CD4-positive, alpha-beta T cell treated with Interleukin-15 for 1 hour (primary cell): ENCODE measurements at places on chromosomes 2 and 18.

GRCh38 chr18:3675446-3675845, 225.5 kb downstream of the TGIF1 start:
- DNase-seq: no peak

DNA sequence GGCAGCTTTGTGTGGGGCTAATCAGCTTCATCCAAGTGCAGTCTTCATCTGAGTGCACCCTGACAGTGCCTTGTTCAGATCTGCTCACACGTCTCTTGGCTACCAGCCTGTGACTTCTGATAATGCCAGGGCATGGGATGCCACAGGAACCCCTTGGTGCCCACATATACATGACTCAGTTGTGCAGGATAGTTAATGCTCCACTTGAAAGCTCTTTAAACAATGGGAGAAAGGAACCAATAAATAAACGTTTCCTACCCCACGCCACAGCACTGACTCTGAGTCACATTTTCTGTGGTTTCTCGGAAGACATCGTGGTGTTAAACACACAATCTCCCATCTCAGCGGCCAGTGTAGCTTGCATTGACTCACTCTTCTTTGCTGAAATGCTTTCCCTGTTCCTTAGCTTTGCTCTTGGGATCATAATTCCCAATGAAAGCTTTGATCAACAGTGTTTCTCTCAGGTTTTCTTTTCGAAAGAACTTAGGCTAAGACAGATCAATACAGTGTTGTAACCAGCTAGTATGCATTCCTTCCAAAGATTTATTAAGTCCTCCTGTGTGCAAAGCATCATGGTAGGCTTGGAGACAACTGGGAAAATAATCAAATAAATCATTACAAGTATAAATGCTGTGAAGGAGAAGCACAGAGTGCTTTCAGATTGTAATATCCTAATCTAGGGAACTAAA, 142.0 kb downstream of the COPS8 start:
- DNase-seq: no peak

GRCh38 chr2:135124924-135125886, 73.1 kb downstream of the RAB3GAP1 start:
- no peak for DNase-seq

DNA sequence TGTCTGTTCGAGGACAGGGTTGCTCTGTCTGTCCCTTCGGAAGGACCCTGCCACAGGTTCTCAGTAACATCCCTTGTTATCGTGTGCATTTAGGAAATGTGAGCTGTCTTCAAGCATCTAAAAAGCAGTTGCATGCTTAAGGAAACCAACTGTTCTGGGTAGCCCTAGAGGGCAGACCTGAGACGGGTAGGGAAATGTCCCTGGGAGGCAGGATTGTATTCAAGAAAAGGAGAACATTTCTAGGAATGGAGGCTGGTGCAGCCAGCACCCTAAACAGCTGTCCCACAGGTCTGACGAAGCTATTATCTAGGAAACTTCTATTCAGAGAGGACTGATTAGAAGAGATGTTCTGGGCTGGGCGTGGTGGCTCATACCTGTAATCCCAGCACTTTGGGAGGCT, 414.2 kb downstream of the NBAS start:
- no peak for DNase-seq

GRCh38 chr2:25306777-25307368, 34.9 kb downstream of the DNMT3A start:
- DNase-seq: no peak

DNA sequence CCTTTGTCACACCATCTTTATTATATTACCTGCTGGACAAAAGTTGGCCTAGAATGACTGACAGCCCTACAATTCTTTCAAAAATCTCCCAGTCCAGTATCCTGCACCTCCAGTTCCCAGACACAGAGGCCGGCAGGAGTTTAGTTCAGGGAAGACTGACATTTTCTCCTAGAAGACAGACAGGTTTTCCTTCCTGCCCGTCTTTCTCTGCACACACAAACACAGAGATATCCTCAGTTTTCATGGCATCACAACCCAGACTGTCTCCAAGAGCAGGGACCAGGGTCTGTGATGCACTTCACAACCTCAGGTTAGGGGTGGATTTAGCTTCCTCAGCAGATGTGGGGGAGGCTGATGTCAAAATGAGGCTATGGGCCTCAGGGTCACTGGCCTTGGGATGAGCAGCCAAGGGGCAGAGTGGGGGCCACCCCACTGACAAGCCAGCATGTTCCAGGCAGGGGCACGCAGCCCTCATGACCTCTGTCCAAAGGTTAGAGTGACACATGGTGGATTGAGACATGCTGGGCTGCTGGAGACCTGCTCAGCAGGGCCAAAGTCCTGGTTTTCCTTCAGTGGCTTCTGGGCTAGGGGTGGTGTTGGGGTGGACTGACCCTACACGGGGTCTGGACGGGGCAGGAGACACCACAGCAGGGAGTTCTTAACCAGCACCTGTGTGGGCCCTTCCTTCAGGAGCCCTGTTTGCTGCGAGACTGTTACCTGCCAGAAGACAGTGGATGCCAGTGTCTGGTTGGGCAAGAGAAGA, 70.5 kb downstream of the SFXN5 start:
- DNase-seq: no peak

GRCh38 chr2:85594715-85595300, 737 bp upstream of the RNF181 start:
- no peak for DNase-seq

GRCh38 chr2:129888896-129889295, 90.6 kb upstream of the RAB6C start:
- no peak for DNase-seq

- DNase-seq: no peak
Measured at GRCh38 chr18:10481831-10482230, 27.4 kb downstream of the APCDD1 start.

DNA sequence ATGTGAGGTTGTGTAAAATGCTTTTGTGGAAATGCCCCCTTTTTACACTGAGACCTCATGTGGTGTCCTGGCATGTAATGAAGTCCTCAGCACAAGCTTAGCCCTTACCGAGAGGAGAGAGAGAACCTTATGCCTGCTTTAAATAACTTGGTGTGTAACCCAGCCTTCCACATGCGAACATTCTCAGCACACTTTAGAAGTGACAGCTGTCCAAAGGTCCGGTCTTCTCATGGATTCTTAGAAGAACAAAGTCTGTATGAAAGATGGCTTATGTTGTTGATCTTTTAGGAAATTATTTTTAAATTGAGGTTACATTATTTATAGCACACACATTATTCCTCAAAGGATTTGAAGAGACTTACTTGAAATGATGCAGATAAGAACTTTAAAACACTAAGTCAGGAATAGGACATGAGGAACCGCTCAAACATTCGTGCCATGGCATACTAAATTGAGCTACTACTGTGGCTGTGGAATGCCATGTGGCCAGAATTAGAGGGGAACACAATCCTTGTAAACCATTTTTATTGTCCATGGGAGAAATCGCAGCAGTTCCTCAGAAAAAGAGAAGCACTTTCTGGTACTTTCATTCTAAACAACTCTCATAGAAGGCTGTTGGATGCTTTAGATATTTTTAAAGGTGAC, 79.6 kb downstream of the WDSUB1 start:
- no peak for DNase-seq

DNA sequence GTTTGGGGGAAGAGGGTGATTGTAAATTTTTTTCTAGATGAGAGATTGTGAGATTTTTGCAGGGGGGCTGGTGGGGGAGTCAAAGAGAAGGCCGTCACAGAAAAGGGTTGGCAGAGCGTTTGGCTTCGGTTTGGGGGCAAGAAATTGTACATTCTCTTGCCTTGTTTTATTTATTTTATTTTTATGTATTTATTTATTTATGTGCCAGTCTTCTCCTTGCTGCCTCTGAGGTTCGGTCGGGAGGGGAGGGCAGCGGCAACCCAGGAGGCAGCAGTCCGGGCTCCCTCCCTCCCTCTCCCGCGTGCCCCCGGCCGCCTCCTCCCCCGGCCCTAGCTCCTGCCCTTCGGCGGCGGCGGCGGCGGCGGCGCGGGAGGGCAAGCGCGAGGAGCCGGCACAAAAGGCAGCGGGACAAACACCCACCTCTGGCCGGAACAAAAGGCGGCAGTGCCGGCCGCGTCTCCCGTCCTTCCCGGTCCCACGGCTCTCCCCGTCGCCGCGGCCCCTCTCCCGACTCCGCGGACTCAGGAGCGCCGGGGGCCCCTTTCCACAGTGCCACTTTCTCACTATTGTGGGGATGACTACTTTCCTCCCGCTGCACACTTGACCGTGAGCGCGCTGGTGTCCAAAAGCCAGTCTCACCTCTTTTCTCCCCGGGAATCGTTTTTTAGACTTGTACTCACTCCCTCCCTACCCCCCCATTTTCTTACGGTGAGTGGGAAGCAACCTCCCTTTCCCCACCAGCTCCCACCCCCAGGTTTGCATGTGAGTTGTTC, 1.2 kb downstream of the BCL11A start:
- no peak for DNase-seq

DNA sequence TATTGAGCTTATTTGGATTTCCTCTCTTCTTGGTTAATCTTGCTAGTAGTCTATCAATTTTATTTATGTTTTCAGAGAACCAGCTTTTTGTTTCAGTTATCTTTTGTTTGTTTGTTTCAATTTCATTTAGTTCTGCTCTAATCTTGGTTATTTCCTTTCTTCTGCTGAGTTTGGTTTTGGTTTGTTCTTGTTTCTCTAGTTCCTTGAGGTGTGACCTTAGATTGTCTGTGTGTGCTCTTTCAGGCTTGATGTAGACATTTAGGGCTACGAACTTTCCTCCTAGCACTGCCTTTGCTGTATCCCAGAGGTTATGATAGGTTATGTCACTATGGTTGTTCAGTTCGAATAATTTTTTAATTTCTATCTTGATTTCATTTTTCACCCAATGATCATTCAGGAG, 141.6 kb downstream of the ZNF236 start:
- no peak for DNase-seq

DNA sequence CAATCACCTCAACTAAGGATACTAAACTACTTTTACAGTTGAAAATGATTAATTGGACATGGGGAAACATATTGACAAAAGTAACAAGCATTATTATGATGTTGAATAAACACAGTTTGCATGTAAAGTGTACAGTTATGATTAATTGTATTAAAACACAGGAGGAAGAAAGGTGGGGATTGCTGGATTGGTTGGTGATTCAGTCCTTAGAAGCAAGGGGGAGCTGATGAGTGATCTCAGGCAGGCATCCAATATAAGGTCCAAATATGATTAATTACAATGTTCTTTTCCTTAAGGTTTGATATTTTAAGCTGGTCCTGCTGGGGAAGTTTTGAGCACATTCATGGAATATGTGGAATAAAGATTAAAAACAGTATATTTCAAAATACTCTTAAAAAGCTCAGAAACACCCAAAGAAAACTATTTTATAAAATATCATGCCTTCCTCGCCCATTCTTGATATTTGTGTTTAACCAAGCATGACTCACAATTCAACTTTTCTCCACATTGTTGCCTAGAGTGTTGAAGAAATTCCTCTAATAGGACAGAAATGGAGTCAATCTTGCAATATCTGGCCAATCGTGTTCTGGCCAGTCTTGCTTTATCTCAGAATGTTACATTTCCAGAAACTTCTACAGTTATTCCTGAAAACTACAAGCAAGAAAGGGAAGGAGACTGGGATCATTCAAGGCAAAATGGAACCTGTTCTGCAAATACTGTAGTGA, 268.2 kb downstream of the RPIA start:
- no peak for DNase-seq

GRCh38 chr2:17849275-17849674, 29.2 kb upstream of the KCNS3 start:
- DNase-seq: no peak

DNA sequence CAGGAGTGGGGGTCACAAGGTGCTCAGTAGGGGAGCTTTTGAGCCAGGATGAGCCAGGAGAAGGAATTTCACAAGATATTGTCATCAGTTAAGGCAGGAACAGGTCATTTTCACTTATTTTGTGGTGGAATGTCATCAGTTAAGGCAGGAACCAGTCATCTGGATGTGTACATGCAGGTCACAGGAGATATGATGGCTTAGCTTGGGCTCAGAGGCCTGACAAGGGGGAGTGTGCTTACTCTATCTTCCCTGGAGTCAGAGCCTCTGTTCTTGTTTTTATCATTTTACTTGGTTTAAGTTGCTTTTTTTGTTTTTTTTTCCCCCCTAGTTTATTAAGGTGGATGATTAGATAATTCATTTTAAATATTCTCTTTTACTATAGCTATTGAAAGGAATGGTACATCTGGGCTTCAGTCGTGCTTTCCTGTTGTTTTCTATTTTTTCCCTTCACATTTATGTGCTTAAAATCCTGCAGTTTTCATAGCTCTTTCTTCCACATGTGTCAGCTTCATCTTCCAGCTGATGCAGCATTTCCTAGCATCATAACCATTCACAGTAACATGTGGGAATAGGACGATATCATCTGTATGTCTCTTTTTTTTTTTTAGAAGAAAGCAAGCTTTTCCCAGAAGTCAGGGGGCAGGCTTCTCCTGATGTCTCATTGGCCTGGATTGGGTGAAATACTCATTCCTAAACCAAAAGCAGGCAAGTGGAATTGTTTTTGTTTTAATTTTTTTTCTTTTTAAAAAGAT, 15.4 kb downstream of the ZNF396 start:
- DNase-seq: no peak

DNA sequence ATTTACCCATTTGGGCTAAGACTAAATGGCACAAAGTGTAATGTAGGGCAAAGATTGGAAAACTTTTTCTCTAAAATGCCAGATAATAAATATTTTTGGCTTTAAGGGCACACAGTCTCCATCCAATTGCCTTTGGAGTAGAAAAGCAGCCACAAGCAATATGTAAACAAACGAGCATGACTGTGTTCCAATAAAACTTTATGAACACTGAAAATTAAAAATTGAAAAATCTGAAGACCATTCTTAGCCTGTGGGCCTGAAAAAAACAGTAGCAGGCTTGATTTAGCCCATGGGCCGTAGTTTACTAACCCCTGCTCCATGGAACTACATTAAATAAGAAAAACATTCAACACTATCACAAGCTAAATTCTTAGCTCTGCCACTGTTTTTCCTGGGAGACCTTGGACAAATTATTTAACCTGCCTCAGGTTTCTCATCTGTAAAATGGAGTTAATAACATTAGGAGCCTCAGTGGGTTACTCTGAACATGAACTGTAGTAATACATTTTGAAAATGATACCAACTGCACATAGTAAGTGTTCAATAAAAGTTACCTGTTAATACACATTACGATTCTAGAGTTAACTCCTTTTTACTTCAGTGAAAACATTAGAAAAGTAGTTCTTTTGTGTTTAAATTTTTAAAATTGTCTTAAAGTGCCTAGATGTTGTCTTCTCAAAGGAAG, 1.3 kb downstream of the IFIH1 start:
- DNase-seq: no peak

GRCh38 chr2:188318161-188318749, 26.6 kb downstream of the GULP1 start:
- DNase-seq: no peak
